ENCODE measurements at places on chromosomes 13 and 19.
A peak's percentile ranks its signal among the peaks of the same experiment; 100 is the strongest.

DNA sequence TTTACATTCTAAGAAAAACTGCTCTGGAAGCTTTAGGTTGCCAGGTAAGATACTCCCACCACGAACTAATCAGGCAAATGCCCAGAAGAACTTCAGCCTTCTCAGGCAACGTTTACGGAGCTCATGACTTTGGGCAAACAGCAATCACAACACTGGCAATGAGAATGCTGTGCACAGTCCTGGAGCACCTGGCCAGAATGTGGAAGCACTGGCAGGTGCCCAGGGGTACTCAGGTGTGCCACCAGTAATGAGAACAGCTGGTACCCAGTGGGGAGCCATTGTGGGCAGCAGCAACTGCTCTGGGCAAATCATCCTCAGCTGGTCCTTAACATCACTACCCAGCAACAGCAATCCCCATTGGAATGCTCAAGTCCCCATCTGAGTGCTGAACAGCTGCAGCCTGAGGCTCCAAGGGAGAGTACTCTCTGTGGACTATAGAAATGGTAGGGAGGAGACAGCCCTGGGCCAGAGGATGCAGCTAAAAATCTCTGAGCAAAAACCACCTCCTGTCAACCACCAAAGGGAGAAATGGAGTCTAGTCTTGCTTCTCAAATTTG, 210.0 kb downstream of the FOXO1 start:
- DNase-seq, result peak; percentile 27

GRCh38 chr13:76214001-76214400, 577.9 kb downstream of the LMO7 start:
- no peak for DNase-seq

GRCh38 chr19:2716275-2716650, 4.9 kb downstream of the DIRAS1 start:
- no peak for DNase-seq

DNA sequence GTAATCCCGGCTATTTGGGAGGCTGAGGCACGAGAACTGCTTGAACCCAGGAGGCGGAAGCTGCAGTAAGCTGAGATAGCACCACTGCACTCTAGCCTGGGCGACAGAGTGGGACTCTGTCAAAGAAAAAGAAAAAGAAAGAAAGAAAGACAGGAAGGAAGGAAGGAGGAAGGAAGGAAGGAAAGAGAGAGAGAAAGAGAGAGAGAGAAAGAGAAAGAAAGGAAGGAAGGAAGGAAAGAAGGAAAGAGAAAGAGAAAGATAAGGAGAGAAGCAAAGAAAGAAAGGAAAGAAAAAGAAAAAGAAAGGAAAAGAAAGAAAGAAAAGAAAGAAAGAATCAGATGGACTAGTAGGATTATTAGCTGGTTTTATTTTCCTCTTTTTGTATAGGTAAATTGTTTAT, 22.8 kb downstream of the ZNF541 start:
- no peak for DNase-seq

DNA sequence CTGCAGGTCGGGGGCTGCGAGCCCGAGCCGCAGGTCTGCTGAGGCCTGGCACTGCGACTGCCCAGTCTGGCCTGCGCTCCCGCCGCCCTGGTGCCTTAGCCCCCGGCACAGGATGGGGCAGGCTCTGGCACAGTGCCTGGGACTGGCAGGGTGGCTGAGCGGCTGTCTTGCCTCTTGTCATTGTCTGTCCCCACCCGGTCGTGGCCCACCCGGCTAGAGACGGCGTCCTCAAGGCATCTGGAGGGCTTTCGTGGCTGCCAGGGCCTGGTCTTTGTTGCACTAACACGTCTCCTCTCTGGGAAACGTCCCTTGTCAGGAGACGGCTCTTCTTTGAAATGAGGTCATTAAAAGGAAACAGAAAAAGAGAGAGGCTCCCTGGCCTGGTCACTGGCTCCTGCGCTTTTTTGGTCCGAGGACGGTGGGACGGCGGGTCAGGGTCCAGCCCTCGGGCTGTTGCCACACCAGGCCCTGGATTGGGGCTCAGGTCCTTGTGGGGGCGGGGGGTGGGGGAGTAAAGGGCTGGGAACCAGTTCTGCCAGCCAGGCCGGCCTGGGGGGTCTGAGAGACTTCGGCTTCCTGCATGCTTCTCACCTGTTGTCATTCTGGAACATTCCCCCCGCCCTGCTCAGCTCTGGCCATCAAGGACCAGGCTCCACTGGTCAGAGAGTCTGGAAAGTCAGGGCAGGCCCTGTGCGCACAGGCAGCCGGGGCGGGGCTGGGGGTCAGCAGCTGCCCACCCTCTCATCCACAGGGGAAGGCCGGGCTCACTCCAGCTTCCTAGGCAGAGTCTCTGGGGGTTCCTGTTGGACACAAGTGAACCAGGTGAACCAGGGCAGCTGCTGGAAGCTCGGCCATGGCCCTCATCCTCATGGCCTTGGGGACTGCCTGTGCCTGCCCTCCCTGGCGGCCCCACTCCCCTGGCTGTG, 6.2 kb upstream of the ZNF554 start:
- no peak for DNase-seq

DNA sequence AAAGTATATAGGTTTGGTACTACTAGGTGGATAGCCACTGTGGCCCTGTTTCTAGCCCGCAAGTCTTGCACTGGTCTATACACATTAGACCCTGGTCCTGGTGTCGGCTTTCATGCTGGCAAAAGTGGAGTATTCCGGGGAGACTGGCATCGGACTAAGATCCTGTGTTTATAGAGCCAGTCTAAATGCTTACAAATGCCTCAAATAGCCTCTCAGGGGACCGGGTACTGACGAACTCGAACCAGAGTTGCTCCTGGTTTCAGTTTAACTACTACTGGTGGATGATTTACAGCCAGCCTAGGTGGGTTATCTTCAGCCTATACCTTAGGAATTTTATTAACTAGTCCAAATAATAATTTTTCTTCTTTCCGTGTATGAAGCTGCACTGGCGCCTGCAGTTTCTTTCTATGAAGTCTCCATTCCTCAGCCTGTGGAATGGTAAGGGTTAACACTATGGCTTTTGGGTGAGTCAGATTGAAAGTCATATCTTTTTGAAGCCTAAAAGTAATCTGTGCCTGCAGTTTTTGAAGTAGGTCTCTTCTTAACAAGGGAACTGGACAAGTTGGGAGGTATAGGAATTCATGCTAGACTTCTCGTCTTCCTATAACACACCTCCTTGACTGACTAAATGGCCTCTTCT, 51.3 kb downstream of the OR10H4 start:
- DNase-seq, result no peak

DNA sequence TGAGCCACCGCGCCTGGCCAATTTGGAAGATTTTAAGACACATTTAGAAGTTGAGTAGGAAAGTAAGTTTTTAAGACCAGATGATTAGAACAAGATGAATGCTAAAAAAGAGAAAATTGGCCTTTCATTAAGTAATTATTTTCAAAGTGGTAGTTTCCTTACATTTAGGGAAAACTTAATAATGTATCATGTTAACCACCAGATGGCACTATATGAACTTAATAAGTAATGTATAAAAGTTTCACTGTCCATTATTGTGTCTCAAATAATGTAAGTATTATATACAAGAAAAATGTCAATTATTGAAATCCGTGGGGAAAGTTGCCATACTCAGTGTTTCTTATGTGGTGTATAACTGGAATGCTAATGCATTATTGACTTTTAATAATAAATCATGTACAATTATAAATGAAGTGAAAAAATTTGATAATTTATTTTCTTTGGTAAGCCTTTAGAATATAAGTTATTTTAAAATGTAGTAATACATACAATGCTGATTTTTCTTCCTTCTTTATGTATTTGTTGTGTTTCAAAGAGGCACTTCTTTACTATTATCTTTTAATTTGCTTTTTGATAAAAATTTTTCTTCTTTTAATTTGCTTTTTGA, 29.2 kb downstream of the COG6 start:
- DNase-seq, result peak; percentile 13

DNA sequence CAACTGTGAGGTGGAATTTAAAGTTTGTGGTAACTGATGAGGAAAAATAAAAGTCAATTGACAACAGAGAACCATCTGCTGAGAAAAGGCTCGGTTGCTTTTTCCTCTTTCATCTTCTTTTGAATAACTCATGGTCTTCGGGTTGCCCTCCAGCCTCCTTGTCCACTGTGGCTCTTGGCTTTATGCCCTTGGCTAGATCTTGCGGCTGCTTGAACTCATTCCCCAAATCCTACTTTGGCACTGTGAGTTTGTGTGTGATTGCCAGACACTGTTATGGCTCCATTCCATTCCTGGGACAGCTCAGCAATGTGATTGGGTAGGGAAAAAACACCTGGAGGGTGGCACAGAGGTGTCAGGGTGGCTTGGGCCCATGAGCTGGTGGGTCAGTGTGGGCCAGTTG, 387.4 kb downstream of the DLEU7 start:
- no peak for DNase-seq
